ENCODE measurements at places on chromosomes 12 and 14.
A peak's percentile ranks its signal among the peaks of the same experiment; 100 is the strongest.

DNA sequence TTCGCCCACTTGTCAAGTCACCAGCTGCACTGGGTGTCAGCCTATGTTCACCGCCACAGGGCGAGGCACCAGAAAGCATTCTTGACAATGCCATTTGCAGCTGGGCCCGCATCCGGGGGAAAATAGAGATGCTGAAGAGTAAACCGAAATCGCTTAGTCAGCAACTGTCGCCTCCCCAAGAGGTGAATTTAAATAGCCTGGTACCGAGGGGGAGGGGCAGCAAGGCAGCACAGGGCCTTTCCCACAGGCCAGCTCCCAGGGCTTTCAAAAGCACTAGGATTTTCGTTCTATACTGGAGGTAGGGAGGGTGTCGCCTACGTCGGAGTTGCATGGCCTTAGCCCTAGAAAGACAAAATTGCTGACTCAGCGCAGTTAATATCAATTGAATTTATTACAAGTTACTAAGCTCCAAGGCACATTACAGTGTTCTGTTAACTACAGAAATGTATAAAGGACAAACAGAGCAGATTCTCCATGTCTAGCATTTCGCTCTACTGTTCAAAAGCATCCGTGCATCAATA lies 4.3 kb downstream of the IRF2BPL start:
- DNase-seq, result peak; percentile 29

DNA sequence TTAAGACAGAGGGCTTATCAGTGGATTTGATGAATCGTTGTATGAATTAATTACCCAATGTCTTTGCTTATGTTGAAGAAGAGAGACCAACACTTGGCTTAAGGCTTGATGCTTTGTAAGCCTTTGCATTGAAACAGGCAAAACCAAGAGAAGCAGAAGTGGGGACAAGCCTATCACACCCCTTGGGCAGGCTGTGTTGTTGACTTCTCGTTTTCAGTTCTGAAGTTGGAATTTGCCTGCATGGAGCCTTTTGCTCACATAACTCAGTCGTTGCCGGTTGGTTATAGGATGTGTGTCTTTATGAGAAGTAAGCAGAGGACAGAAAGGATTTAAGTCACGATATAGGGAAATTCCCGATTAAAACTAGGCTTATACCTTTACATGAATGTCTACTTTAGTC lies 94.7 kb downstream of the CCDC92 start:
- DNase-seq, result no peak

- no peak for DNase-seq
These were observed 49.9 kb downstream of the FUT8 start for GRCh38 chr14:65462411-65462810.

DNA sequence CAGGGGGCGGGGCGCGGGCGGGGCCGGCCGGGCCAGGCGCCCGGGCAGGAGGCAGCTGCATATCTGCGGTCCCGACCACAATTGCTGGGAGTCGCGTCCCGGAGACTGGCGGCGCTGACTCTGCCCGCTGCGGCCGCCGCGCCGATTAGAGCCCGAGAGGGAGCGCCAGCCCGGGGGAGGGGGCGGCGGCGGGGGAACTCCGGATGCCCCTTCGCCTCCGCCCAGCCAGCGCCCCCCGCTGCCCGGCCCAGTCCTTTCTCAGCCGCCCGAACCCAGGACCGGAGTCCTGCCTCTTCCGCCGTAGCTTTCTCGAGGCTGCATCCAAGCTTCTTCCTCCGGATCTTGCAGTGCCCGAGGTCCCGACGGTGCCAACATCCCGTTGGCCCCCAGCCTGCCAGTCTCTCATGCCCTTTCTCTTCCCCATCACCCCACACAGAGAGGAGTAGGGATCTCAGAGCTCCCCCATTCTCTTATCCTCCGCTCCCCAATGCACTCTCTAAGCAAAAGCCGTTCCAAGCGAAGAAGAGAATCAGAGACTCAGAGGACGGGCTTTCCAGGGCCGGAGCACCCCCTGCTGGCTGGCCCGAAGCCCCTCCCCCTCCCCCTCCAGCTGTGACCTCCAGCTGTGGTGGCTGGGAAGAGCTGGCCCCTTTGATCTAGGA lies 8.8 kb upstream of the SP7 start:
- peak; percentile 44 for DNase-seq

GRCh38 chr12:96208346-96208745 lies 14.2 kb downstream of the ELK3 start:
- DNase-seq, result no peak

GRCh38 chr12:95004610-95005009 lies 1.1 kb upstream of the NDUFA12 start:
- DNase-seq, result no peak
